Aorta (tissue), 5 donors: ENCODE measurements at places on chromosomes 11 and 22. TPM values are rescaled to one million over a fixed set of nuclear protein-coding genes. Genes with fewer than 3 reads are reported as not detected.

DNA sequence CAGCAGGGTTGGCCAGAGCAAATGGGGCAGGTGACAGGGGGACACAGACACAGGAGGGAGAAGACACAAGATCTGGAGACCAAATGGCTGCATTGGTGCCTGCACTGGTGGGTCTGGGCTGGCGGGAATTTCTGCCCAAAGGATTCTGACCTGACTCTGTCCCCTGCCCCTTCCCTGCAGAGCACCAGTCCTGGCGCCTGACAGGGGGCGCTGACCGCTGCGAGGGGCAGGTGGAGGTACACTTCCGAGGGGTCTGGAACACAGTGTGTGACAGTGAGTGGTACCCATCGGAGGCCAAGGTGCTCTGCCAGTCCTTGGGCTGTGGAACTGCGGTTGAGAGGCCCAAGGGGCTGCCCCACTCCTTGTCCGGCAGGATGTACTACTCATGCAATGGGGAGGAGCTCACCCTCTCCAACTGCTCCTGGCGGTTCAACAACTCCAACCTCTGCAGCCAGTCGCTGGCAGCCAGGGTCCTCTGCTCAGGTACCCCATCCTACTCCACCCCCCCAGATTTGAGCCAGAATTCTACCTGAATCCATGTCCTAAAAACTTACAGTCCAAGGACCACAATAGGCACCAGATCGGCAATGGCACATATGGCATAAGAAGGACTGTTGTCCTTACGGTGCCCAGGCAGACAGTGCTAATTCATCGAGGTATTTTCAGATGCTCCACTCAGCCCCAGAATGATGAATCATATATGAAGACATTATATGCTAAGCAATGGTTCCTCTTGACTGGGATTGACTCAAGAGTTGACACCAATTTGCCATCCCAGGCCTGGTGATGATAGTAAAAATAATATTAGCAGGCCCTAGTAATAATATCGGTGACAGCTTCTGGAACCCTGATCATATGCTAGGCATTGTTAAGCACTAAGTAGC is 38.2 kb downstream of the CD6 start:
- no peak for DNase-seq

The MUC2 gene
- 0.06 TPM for total RNA-seq

GRCh38 chr22:31947296-31947695 is 3.0 kb downstream of the YWHAH start:
- DNase-seq, result no peak

- no peak for DNase-seq
These were observed 20.9 kb downstream of the ALKBH3 start for GRCh38 chr11:43901551-43901950.

DNA sequence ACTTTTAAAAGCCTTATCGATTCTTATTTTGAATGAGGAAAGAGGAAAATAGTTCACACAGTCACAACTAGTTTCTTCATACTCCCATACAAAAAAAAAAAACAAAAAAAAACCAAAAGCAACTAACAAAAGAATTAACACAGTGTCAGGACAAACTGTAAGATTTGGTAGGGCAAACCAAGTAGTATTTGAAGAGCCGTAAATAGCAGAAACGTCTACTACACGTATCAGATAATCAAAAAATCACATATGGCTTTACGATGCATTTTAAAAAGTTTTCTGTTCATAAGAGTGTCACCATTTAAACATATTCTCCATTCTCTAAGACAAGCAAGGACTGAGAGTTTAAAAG is 2.3 kb downstream of the PICALM start:
- no peak for DNase-seq
